Cardiac fibroblast (primary cell): ENCODE measurements at places on chromosomes 5 and 9.

GRCh38 chr5:131795228-131795627 is 1.6 kb downstream of the FNIP1 start:
- DNase-seq: no peak

DNA sequence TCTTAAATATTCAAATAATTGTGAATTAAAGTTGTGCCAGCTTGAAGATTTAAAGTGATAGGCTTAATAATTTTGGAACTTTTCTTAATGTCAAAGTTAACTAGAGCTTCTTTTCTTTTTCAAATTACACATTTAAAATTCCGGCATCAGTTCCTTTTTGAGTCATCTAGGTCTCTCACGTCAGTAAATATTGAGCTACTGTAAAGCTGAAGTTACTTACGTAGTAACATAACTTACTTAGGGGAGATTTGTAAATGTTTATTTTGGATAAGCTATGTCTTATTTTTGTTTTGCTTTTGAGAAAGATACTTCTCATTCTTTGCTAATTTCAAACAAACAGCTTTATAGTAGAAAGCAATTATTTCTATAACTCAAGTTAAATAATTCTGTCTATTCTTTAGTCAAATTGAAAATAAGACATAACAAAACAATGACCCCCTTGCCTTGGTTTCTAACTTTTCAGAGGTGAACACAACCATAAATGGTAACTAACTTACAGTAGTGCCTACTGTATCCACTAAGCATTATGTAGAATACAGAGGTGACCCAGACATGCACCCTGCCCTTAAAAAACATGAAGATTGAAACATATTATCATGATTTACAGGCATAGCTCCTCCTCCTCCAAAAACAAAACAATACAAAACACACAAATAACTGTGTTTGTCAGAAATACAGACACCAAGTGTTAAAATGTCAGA is 29.8 kb downstream of the CD274 start:
- DNase-seq: peak; percentile 28

GRCh38 chr5:63055421-63055820 is 476.8 kb downstream of the LRRC70 start:
- no peak for DNase-seq

DNA sequence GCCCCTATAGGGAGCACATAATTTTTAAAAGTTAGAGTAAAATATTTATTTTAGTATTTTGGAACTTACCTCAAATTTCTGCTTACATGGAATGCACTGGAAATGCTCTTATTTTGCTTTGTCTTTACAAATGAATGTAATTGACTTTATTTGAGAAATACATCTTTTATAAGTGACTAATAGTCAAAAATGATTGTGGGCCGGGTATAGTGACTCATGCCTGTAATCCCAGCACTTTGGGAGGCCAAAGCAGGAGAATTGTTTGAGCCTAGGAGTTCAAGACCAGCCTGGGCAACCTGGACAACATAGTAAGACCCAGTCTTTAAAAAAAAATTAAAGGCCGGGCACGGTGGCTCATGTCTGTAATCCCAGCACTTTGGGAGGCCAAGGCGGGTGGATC is 5.8 kb downstream of the HMGCR start:
- DNase-seq: no peak

DNA sequence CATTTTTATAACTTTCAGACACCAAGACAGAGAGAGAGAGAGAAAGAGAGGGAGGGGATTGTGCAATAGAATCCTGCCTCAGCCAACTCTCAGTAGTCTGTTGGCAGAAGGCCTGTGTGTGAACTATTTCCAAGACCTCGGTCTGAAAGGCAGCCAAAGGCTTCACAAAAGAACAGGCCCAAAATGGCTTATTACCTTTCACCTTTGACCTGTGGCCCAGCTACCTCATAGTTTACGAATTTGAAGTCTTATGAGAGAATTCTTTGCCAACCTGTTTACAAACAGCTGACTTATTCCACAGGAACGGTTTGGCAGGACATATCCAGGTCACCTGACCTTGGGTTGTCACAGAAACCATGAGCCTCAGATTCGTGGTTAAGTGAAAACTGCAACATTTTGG is 48.6 kb downstream of the NR2F1-AS1 start:
- peak; percentile 99 for DNase-seq
